SJSA1 (cell line): ENCODE measurements at places on chromosomes 1 and 21. TPM values are rescaled to one million over a fixed set of nuclear protein-coding genes. Genes with fewer than 3 reads are reported as not detected.

DNA sequence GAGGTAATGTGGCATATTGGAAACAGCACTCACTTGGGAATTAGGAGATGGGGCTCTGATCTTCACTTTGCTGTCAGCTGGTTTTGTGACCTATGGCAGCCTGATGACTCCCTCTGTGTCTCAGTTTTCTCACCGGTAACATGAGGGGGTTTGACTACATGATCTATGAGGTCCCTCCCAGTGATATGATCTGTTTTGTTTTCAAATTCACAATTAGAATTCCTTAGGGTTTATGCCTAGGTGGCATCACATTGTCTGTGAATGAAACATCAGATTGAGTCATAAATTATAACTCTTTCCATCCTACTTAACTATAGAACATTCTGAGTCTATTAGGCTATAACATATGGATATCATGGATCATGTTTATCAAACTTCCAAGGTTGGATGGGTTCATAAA, 386.6 kb downstream of the PTBP2 start:
- peaks cover 10% of the 10 kb centered on the region for H3K4me1 ChIP-seq
- H3K4me3 ChIP-seq = no peak overlapping the region
- no peak overlapping the region for H3K27ac ChIP-seq
- DNase-seq = peak; percentile 19

- H3K4me1 ChIP-seq = peaks cover 7% of the 10 kb centered on the region; the same call in 1 of the 2 replicates
- no peaks in the 10 kb centered on the region for H3K36me3 ChIP-seq
These were observed 221.6 kb downstream of the LTN1 start for GRCh38 chr21:28770867-28771661.

DNA sequence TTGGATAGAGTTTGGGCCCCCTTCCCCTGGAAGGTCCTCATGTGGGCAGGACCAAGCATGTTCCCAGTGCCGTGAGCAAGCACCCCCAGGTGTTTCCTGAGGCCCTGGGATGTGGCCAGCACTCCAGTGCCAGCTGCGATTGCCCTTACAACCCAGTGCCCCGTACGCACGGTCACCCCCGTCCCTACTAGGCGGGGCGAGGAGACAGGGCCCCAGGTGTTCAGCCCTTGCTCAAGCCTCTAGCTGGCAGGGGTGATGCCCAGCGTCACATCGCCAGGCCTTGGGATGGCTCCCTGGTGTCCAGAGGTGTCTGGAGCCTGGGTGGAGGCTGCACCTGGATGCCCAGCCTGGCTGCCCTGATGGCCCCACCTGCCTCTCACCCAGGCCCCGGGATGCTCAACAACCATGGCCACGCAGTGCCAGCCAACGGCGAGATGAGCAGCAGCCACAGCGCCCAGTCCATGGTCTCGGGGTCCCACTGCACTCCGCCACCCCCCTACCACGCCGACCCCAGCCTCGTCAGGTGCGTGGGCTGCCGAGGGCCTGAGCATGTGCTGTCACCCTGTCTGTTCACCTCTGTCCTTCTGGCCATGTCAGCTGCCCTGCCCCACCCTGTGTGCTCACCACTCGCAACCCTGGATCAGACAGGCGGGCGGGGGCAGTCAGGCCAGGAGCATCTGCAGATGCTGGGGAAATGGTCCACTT, 21.6 kb upstream of the CCDC27 start:
- H3K36me3 ChIP-seq = no peaks in the 10 kb centered on the region
- H3K4me3 ChIP-seq = no peak overlapping the region
- H3K4me1 ChIP-seq = no peaks in the 10 kb centered on the region
- H3K27ac ChIP-seq = no peak overlapping the region
- DNase-seq = no peak

- no peak overlapping the region for H3K4me3 ChIP-seq
- DNase-seq = no peak
- H3K36me3 ChIP-seq = no peaks in the 10 kb centered on the region
These were observed 25.1 kb upstream of the PHGDH start for GRCh38 chr1:119686661-119687060.

DNA sequence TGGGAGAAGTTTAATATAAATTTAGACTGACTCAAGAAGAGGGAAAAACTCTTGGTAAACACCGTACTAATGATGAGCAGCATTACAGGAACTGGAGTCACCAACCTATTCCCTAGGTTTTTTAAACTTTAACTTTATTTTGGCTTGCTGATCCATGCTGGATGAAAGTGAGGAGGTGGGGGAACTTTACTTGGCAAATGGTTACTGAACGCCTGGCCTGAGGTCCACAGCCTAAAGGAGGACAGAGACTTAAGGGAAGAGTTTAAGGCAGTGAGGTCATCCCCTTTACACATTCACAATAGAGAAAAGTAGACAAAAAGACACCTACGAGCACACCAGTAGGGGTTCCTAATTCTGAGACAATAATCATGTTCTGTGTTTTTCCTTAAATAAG, 25.6 kb upstream of the A3GALT2 start:
- H3K27me3 ChIP-seq = no peaks in the 10 kb centered on the region
- peak overlapping the region; percentile 3; the same call in 1 of the 2 replicates for H3K4me3 ChIP-seq
- peaks cover 61% of the 10 kb centered on the region for H3K36me3 ChIP-seq
- peaks cover 78% of the 10 kb centered on the region for H3K4me1 ChIP-seq
- DNase-seq = no peak
- peak overlapping the region; percentile 81 for H3K27ac ChIP-seq

- H3K36me3 ChIP-seq = peaks cover 7% of the 10 kb centered on the region
- H3K4me3 ChIP-seq = no peak overlapping the region
- no peak overlapping the region for H3K27ac ChIP-seq
- peaks cover 17% of the 10 kb centered on the region for H3K4me1 ChIP-seq
These were observed 64.0 kb downstream of the SLC19A1 start for GRCh38 chr21:45478115-45478801.

DNA sequence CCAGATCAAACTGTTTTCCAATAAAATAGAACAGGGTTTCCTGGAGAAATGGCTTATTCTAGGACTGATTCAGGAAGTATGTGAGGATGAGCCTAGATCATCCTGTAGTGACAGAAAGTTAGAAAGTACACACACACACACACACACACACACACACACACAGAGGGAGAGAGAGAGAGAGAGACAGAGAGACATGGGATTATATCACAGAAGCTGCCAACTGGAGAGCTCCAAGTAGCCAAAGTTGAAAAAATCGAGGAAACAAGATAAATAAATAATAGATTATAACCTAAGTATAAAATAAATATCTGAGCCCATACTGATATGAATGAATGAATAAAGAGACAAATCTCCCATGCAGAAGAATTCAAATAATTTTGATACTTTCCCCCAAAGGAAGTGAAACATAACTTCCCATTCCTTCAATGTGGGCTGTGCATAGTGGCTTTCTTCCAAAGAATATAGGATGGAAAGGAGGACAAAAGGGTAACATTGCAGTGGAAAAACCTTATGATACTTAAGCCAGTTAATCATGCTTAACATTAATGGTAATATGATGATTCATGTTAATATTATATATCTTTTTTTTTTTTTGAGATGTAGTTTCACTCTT, 171.6 kb downstream of the NTPCR start:
- H3K4me1 ChIP-seq = 0 out of 2 replicates have a peak, but pooled peaks cover 6% of the 10 kb centered on the region
- no peak overlapping the region for H3K27ac ChIP-seq
- no peaks in the 10 kb centered on the region for H3K27me3 ChIP-seq
- H3K36me3 ChIP-seq = no peaks in the 10 kb centered on the region
- DNase-seq = peak; percentile 32

GRCh38 chr1:226882631-226883409, 12.4 kb downstream of the PSEN2 start:
- H3K4me1 ChIP-seq = peaks cover 19% of the 10 kb centered on the region
- no peak overlapping the region for H3K4me3 ChIP-seq
- H3K27ac ChIP-seq = no peak overlapping the region

GRCh38 chr1:169833179-169833901, 38.6 kb upstream of the METTL18 start:
- H3K27ac ChIP-seq = no peak overlapping the region
- no peak for DNase-seq
- no peaks in the 10 kb centered on the region for H3K4me1 ChIP-seq
- no peak overlapping the region for H3K4me3 ChIP-seq
- no peaks in the 10 kb centered on the region for H3K27me3 ChIP-seq

DNA sequence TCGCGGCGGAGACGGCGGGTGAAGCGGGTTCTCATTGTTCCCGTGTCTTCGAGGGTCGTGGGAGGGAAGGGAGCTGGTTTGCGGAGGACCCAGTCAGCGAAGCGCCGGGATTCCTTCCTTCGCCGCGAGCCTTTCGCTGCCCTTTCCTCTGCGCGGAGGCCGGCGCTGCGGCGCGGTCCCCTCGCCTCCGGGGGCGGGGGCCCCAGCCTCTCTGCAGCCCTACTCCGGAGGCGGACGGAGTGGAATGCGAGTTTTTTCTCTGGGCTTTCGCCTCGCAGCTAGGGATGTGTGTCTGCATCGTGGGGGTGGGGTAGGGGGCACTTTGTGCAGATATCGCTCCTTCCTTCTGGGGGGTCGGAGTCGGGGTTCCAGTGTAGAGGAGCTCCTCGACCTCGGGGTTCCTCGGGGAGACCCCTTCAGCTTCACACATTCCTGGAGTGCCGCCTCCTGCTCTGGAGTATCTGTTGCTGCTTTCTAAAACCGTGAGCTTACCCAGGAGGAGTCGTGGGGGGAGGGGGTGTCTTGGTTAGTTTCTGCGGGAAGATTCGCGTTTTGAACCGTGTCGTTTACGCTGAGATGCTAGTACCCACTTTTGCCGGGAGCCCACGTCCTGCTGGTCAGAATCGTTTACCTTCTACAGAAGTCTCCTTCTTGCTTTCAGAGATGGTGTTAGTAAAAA, 595 bp downstream of the RNF2 start:
- DNase-seq = peak; percentile 60
- no peaks in the 10 kb centered on the region for H3K27me3 ChIP-seq
- H3K27ac ChIP-seq = peak overlapping the region; percentile 39
- H3K4me1 ChIP-seq = peaks cover 17% of the 10 kb centered on the region
- peak overlapping the region; percentile 81 for H3K4me3 ChIP-seq

DNA sequence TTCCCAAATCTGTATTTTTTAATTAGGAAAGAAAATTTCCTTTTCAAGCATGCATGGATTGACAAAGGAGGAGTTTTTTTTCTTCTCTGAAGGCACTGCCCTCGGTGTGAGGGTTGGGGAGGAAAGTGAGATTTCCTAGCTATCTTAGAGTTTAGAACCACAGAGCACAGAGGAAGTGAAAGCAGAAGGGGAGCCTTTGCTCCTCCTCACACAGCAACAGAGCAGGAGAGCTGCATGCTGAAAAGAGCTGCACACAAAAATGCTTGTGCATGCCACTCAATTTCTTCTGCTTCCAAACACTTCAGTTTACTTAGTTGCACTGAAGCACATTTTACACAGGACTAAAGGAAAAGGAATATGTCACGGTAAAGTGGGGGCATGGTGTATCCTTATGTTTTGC, 308.1 kb downstream of the GPATCH2 start:
- H3K36me3 ChIP-seq = no peaks in the 10 kb centered on the region
- no peak overlapping the region for H3K27ac ChIP-seq
- H3K4me1 ChIP-seq = no peaks in the 10 kb centered on the region
- H3K4me3 ChIP-seq = no peak overlapping the region
- H3K27me3 ChIP-seq = 0 out of 2 replicates have a peak, but pooled peaks cover 2% of the 10 kb centered on the region

DNA sequence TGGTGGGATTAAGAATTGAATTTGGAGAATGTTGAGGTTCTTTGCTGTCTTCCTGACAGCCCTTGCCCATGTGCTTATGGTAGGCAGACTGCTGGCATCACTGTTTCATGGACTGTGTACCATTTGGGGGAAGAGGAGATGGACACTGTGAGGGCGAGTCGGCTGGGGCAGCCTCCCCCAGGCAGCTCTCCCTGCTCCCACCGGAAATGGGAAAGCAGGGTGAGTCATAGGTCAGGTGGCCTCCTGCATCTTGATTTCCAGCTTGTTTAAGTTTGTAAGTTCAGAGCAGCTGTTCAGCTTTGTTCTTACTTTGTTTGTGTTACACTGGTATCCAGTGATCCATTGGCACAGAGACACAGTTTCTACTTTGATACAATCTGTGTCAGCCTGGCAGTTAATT, 87.2 kb upstream of the CNIH3 start:
- no peaks in the 10 kb centered on the region for H3K36me3 ChIP-seq
- peak; percentile 86 for DNase-seq
- peak overlapping the region; percentile 47 for H3K27ac ChIP-seq
- H3K4me3 ChIP-seq = no peak overlapping the region
- H3K27me3 ChIP-seq = no peaks in the 10 kb centered on the region

DNA sequence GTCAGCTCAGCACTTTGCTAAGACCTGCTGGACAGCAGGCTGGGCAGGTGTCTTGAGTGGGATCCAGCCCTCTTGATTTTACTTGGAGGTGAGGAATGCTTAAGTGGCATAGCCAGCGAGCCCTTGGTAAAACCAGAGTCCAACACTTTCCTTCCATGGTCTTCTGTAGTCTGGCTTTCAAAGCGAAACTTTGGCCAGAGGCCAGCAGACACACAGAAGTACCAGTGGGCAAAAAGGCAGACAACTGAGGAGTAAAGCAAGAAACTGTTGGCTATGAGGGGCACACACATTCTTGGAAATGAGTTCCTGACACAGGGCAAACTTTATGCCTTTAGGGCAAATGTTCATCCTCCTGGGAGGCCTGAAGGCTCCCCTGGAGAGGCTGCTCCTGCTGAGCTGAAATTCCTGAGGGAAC, 281.0 kb upstream of the POU3F1 start:
- no peak overlapping the region for H3K4me3 ChIP-seq
- H3K4me1 ChIP-seq = no peaks in the 10 kb centered on the region
- DNase-seq = no peak
- peaks cover 14% of the 10 kb centered on the region for H3K27me3 ChIP-seq
- H3K27ac ChIP-seq = no peak overlapping the region
- no peaks in the 10 kb centered on the region for H3K36me3 ChIP-seq

RGS8 gene
- total RNA-seq = 0.37 TPM in 1 of 2 replicates, not detected in the other

MATN1 gene
- 0.26 TPM in 1 of 2 replicates, not detected in the other for total RNA-seq

CNKSR1 gene
- 0.50 TPM in 1 of 2 replicates, not detected in the other for total RNA-seq

SHISAL2A gene
- not detected in 2 replicates for total RNA-seq

S100B gene
- total RNA-seq = not detected in 2 replicates
